Stimulated activated CD4-positive, alpha-beta T cell treated with anti-CD3 and anti-CD28 coated beads, TNF-alpha, amount 100 ng/mL, for 48 hours (primary cell): ENCODE measurements at places on chromosomes 7 and 10.

GRCh38 chr7:74223711-74224510, 14.1 kb downstream of the LAT2 start:
- DNase-seq = no peak

DNA sequence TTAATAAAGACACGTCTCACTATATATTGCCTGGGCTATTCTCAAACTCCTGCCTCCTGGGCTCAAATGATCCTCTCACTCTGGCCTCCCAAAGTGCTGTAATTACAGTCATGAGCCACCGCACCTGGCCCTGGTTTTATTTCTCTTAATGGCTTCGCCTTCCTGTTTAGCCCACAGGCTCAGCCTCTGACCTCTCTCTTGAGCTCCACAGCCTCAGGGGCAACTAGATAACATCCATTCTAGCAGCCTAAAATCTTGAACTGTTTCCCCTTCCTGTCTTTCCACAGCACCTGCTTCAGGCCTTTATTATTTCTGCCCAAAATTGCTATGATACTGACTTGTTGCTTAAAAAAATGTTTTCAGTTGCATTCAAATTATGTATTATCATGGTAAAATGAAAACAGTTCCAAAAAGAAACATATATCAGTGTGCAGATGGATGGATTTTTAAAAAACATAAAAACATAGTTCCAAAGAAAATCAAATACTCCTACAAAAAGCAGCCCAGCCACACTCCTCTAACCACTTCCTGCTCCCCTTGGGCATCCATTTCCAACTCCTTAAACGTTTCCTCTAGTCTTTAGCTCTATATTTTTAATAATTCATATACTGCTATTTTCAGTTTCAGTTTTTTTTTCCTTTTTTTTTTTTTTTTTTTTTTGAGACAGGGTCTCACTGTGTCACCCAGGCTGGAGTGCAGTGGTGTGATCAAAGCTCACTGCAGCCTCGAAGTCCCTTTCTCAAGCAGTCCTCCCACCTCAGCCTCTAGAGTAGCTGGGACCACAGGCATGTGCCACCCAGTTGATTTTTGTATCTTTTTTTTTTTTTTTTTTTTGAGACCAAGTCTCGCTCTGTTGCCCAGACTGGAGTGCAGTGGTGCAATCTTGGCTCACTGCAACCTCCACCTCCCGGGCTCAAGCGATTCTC, 5.1 kb upstream of the BAZ1B start:
- no peak for DNase-seq

DNA sequence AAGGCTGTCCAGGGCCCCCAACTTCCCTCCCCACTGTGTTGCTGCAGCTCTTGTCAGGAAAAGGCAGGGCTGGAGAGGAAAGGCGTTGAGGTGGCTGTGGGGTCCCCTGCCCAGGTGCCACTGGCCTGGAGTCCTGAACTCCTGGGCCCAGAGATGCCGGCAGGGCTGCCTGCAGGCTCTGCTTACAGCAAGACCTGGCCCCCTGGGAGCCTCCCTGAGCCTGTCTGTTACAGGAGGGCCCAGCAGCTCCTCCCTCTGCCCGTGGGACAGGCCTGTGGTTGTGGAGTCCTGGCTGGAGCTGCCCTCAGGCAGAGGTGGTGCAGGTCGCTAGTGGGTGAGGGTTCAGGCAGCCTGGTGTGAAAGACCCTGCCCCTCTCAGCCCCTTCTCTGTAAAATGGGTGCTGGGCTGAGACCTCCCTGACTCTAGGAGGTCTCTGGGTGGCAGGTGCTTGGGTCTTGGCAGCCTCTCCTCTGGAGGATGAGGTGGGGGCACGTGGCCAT, 9.9 kb downstream of the ANTXRL start:
- DNase-seq = no peak

GRCh38 chr10:129426606-129427005, 40.4 kb upstream of the MGMT start:
- no peak for DNase-seq

DNA sequence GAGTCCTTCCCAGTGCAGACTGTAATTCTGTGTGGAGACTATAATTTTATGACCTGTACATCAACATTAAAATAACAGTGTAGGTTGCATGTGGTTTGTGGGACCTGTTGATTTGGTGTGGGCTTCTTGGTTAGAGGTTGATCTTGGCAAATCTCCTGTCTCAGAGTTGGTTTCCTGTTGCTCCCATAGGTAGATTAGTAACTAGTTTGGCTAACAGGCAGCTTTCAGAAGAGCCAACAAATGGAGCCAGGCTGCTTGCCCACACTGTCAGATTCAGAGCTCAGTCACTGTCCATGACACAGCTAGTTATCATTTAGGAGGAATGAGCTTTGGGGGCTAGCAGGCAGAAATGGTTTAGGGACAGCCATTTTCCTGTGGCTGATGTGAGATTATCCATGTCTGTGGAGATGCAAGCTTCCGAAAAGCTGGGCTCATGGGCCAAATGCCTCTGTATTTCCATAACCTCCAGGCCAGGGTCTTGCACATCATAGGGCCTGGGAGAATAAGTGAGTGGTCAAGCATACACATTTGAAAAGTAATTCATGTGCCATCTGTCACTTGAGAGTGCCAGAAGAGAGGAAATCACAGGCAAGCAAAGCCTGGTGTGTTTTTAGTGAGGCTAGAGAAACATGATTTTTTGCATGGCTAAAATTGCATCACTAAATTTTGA, 33.4 kb downstream of the CCM2 start:
- no peak for DNase-seq
